Hepatocyte (in vitro differentiated cells): ENCODE measurements at places on chromosomes 1 and 21.

GRCh38 chr1:20666146-20666545 lies 5.0 kb upstream of the DDOST start:
- DNase-seq, result no peak

DNA sequence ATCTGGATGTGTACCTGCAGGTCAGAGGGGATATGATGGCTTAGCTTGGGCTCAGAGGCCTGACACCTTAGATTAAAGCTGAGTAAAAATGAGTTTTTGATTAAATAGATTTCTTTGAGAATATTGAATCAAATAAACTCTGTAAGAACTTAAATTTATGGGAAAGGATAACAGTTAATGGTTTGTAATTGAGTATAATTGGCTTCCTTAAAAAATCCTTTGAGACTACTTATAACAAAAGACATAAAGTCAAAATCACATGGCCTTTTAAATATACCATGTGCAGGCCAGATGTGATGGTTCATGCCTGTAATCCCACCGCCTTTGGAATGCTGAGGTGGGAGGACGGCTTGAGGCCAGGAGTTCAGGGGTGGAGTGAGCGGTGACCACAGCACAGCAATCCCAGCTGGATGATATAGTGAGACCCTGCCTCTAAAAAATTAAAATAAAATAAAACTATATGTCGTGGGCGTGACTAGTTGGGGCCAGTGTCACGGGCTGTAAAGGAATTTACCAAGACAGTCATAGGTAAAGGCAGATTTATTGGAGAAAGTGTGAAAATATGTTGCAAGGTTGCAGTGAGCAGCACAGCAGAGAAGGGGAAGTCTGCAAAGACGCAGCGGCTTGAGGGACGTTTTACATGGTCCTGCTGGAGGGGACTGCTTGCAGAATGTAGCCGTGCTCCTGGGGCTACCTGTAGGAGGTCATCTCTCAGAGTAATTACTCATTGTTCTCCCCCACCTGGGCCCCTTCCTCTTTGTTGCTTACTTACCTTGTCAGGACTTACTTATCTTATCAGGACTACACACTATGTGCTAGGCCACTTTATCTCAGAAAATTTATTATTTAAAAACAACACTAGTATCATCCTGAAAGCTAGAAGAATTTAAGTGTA lies 122.3 kb downstream of the ZMYM4 start:
- no peak for DNase-seq

DNA sequence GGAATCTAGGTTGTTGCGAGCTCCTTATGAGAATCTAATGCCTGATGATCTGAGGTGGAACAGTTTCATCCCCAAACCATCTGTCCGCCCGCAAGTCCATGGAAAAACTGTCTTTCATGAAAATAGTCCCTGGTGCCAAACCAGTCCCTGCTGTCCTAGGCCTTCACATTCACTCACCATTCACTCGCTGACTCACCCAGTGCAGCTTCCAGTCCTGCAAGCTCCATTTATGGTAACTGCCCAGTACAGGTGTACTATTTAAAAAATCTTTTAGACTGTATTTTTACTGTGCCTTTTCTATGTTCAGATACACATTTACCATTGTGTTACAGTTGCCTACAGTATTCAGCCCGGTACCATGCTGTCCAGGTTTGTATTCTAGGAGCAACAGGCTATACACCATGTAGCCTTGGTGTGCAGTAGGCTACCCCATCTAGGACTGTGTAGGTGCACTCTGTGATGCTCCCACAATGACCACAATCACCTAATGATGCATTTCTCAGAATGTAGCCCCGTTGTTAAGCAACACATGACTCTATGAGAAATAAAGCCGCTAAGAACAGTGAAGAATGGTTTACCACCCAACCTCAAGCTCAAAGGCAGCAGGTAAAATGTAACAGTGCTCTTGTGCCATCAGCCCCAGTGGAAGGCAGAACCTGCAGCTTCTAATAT lies 2.4 kb downstream of the ECHDC2 start:
- no peak for DNase-seq

DNA sequence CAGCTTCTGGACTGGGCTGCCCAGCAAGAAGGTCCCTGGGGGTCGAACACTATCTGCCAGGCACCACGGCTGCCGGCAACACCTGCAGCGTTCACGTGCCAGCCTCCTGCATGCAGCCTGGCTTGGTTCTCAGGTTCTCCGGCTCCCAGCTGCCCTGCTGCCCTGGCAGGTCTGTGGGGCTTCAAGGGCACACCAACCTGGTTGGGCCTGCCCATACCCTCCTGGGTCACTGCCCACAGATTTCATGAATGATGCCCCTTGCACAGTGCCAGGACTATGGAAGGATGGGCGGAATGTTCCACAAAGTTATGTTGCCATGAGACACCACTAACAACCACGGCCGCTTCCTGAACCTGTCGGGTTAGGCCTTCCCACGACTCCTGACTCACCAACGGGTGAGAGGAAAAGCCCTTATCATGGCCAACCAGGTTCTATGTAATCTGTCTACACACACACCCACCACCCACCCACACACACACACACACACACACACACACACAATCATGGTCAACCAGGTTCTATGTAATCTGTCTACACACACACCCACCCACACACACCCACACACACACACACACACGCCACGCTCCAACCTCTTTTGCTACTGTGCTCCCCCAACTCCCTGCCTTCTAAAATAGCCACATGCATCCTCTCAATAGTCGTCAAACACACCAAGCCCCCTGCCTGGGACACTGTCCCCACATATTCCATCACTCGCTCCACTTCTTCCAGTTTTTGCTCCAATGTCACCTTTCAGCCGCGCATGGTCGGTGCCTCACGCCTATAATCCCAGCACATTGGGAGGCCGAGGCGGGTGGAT lies 32.2 kb downstream of the HSPG2 start:
- DNase-seq, result peak; percentile 83

DNA sequence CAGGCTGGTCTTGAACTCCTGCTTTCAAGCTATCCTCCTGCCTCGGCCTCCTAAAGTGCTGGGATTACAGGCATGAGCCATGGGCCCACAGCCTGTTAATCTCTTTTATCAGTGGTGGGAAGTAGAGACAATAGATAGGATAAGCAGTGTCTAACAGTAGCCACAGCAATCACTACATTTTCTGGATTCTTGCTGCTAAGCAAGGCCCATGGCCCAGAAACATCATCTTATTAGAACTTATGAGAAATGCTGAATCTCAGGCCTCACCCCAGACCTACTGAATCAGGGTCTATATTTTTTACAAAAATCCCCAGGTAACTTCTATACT lies 29.7 kb downstream of the IGFN1 start:
- DNase-seq, result no peak

DNA sequence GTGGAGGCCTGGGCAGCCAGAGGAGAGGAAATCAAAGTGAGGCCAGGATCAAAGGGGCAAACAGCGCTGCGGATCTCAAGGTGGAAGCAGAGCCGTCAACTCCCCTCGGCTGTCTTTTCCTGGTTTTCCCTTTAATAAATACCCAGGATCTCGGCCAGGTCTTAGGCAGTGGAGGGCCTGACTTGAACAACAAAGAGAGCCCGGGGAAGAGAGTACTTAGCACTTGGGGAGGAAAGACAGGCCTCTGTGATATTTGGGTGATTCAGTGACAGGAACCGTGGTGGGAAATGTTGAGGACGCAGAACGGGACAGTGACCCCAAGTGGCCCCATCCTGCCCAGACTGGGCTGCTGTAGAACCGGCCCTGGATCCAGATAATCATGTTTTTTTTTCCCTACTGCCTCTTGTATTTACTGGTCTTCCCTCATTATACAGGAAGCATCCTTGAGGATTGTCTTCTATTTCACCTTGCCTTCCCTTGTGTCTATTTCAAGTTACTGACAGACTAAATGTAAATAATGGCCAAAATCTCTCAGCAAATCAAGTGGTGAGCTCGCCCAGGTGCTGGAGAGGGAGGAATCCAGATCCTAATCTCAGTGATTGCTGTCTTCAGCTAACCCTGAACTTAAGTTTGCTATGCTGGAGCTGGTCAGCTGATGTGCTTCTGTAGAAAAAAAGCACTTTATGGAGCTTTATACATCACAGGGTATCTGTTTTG lies 2.8 kb upstream of the MIXL1 start:
- no peak for DNase-seq

GRCh38 chr1:245096311-245097066 lies 58.3 kb upstream of the KIF26B start:
- DNase-seq, result no peak

DNA sequence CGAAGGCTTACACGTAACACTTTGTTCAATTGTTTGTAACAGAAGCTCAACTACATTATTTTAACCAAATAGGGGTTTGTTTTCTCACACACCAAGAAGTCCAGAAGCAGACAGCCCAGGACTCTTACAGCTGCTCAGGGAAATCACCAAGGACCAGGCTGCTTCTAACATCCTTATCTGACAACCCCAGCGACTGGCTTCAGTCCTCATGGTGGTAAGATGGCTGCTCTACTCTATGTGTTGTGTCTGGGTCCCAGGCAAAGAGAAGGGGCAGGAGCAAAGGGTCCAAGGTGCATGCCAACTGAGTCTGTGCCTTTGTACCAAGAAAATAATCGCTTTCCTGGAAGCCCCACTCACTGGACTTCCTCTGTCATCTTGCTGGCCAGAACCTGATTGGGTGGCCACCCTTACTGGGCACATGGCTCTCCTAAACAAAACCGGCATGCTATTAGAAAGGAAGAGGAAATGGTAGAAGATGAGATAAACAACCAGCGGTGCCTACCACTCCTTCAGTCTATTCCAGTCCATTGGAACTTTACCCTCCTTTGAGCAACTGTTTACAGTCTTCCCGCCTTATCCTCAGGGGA lies 34.1 kb upstream of the LRRC8D start:
- DNase-seq, result no peak

DNA sequence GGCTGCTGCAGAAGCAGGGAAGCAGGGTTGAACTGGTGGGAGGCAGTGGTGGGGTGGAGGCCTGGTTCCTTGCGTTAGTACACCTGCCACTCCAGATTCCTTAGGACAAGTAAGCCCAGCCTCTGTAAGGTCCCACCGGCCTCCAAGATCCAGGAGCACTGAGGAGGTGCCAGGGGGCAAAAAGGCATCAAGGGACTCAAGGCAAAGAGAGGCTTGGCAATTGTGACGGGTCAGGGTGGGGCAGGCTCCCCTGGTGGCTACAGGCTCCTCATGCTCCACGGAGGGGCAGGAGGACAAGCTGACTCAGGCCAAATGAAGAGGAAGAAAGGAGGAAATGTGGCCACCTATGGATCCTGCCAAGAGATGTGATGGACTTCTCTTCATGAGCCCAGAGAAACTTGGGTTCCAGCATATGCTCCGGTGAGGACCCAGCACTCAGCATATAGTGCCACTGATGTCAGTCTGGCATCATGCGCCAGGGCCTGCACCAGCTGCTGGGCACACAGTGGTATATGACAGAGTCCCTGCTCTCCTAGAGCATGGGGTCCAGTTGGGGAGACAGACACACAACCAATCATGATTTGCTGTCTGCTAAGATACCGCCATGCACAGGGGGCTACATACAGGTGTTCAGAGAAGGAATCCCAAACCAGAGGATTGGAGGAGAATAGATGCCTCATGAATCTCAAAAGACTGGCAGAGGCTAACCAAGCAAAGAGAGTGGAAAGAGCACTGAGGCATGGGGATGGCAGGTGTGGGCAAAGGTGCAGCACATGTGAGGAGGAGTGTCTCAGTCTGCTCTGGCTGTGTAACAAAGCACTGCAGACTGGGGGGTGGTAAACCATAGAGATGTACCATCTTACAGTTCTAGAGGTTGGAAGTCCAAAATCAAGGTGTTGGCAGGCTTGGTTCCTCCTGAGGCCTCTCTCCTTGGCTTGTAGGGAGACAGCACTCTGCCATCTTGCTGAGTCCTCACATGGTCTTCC lies 249.7 kb downstream of the RHOU start:
- no peak for DNase-seq

DNA sequence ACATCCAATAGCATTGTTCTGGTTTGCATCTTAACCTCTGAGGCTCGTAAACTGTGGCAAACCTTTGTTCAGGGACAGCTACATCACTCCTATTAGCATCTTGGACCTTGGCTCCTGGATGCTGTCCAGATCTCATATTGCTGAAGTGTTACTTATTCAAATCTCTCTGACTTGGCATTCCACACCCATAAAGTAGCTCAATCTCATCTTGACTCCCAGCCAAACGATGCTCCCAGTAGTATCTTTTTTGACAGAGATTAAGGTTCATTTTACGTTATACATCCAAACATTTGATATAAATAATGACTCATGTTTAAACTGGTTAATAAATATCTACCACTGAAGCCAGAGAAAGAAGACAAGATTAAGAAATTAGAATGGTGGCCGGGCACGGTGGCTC lies 4.4 kb upstream of the FLVCR1 start:
- DNase-seq, result peak; percentile 59

GRCh38 chr21:15804247-15805005 lies 74.6 kb downstream of the USP25 start:
- no peak for DNase-seq

GRCh38 chr1:213720032-213720431 lies 267.7 kb upstream of the PROX1 start:
- DNase-seq, result no peak

GRCh38 chr1:168362991-168363390 lies 82.3 kb downstream of the TBX19 start:
- no peak for DNase-seq

DNA sequence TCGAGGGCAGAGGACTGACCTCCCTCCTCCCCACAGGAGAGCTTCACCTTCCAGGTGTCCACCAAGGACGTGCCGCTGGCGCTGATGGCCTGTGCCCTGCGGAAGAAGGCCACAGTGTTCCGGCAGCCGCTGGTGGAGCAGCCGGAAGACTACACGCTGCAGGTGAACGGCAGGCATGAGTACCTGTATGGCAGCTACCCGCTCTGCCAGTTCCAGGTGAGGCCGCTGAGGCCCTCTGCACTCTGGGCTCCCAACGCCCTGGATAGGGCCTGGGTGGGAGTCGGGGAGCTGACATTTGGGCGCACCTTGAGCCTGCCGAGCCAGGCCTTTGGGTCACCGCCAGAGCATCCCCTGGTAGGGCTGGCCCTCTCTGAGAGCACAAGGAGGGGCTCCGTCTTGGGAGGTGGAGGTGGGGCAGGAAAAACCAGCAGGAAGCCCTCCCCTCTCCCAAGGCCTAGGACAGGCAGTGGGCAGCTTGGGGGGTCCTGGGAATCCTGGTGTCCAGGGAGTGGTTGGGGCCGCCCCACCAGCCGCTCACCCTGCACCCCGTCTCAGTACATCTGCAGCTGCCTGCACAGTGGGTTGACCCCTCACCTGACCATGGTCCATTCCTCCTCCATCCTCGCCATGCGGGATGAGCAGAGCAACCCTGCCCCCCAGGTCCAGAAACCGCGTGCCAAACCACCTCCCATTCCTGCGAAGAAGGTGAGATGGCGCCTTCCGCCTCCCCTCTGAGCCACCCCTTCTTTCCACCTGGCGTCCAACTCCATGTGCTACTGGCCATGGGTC lies 65.1 kb downstream of the PIK3CD start:
- DNase-seq, result no peak
